ENCODE measurements at places on chromosomes 1 and 21.

- H3K4me1 ChIP-seq, result peaks cover 15% of the 10 kb centered on the region
- no peak overlapping the region for H3K27ac ChIP-seq
- no peak for DNase-seq
- peaks cover 5% of the 10 kb centered on the region for H3K27me3 ChIP-seq
- H3K4me3 ChIP-seq, result no peak overlapping the region
- H3K36me3 ChIP-seq, result no peaks in the 10 kb centered on the region
Observed at GRCh38 chr1:3450202-3450863, 4.1 kb upstream of the ARHGEF16 start.

DNA sequence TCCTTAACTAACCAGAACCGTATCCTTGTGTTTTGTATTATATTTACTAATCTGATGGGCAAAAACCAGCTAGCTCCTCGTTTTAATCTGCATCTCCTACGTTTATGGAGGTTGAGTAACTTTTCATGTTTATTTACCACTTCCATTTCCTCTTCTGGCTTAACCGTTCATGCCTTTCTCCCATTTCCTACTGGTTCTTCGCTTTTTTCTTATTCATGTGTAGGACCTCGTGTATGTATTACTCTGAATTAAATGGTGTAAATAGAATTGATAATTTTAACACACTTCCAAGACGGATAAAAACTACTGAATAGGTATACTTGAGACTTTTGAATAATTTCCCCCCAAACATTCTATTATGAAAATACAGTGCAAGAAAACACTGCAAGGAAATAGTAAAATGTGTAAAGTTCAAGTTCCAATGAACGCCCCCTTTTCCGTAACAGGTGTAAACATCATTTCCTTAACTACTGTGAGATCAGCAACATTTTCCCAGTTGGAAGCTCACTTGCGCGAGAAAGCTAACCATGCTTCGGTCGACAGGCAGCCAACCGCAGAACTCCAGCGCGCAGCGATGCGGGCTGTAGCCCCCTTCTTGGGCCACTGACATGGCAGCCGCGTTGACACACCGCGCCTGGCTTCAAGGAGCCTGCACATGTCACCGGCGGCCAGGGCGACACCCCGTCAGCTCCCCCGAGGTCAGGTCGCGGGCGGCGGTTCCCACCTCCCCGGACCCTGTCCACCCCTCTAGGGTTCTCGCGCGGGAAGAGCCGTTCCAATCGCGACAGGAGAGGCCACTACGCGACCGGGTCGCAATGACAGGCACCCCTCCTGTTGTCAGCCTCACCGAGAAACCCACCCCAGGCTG is 816 bp downstream of the EDEM3 start:
- peak overlapping the region; percentile 88 for H3K27ac ChIP-seq
- H3K4me3 ChIP-seq, result peak overlapping the region; percentile 99
- H3K36me3 ChIP-seq, result no peaks in the 10 kb centered on the region
- no peaks in the 10 kb centered on the region for H3K4me1 ChIP-seq

GRCh38 chr21:29786496-29787360 is 153.1 kb downstream of the GRIK1 start:
- H3K27ac ChIP-seq, result no peak overlapping the region
- H3K4me1 ChIP-seq, result no peaks in the 10 kb centered on the region
- no peaks in the 10 kb centered on the region for H3K27me3 ChIP-seq
- no peak overlapping the region for H3K4me3 ChIP-seq
- no peak for DNase-seq
- no peaks in the 10 kb centered on the region for H3K36me3 ChIP-seq

- H3K27ac ChIP-seq, result no peak overlapping the region
- H3K4me3 ChIP-seq, result no peak overlapping the region
- no peak for DNase-seq
- H3K4me1 ChIP-seq, result peaks cover 20% of the 10 kb centered on the region
- no peaks in the 10 kb centered on the region for H3K27me3 ChIP-seq
Observed at GRCh38 chr1:23537296-23537973, 6.4 kb upstream of the E2F2 start.

DNA sequence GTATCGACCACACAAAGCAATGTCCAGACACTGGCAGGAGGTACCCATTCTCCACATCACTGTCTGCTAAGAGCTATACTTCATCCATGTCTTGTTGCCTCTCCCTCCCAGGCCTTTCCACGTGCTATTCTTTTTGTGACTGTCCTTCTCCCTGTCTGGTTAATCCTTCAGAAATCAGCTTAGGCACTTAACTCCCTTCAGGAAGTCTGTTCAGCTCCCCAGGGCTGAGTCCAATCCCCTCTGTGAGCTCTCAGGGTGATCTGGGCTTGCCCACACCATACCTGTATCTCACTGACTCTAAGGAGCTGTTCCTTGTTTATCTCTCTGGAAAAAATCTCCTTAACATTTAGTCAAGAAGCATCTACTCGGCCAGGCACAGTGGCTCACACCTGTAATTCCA is 69.4 kb downstream of the NID1 start:
- no peaks in the 10 kb centered on the region for H3K27me3 ChIP-seq
- no peaks in the 10 kb centered on the region for H3K36me3 ChIP-seq
- no peak for DNase-seq

- no peak overlapping the region for H3K27ac ChIP-seq
- no peaks in the 10 kb centered on the region for H3K36me3 ChIP-seq
Observed at GRCh38 chr1:88376421-88376820, 307.7 kb upstream of the PKN2 start.

- H3K4me1 ChIP-seq, result peaks cover 11% of the 10 kb centered on the region
- no peaks in the 10 kb centered on the region for H3K27me3 ChIP-seq
- no peak for DNase-seq
- H3K4me3 ChIP-seq, result peak overlapping the region; percentile 81
- H3K27ac ChIP-seq, result peak overlapping the region; percentile 82
Observed at GRCh38 chr1:211257826-211258225, 1.3 kb upstream of the RCOR3 start.

GRCh38 chr1:51954783-51955182 is 35.7 kb downstream of the RAB3B start:
- H3K4me1 ChIP-seq, result no peaks in the 10 kb centered on the region
- DNase-seq, result no peak
- H3K4me3 ChIP-seq, result no peak overlapping the region
- H3K27ac ChIP-seq, result no peak overlapping the region

All from effector memory CD4-positive, alpha-beta T cell (primary cell).